ENCODE measurements at places on chromosomes 2 and 18.

DNA sequence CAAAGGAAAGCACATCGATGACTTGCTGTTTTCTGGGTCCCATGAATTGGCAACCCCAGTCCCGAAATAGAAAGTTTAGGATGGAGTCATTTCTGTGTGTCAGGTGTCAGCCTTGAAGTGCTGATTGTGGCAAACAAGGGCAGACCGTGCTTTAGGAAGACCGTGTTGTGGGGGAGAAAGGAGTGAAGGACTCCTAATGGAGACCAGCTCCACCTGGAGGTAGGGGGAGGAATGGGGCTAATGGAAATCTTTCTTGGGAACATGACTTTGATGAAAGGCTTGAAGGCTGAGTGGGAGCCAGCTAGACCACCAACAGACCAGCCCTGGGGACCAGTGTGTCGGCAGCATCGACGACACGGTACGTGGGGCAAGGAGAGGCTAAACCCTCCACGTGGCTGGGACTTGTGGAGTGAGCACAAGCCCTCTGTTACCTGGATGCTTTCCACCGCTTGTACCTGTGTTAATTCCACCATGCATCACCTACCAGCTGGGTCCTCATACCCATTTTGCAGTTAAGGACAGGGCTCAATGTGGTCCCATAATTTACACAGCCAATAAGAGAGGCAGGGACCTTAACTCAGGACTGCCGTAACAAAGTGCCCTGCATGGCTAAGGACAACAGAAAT, 104.2 kb downstream of the SH3BP4 start:
- no peak for DNase-seq

DNA sequence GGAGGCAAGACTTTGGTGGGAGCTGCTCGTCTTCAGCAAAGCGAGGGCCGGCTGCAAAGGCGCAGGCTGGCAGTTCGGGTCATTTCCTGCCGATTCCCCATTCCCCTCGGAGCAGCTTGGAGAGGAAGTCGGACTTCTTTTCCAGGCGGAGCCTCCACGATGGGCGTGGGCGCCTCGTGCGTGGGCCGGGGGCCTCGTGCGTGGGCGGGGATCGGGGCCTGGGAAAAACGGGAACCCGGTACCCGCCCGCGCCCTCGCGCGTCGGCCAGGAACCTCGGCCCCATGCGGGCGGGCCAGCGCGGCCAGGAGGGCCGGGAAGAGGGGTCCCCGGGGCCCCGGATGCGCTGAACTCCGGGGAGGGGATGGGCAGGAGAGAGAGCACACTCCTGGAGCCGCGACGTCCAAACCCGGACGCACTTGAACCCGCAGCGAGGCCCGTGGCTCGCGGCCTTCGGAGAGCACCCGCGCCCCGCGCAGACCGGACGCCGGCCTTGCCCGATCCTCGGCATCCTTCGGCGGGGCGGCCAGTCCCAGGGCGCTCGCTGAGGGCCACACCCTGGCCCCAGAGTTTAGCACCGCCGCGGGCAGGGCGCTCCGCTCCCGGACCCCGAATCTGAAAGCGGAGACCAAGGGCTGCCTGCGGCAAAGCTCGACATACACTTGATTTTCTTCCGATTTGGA, 368.4 kb downstream of the MTX2 start:
- DNase-seq, result peak; percentile 40

DNA sequence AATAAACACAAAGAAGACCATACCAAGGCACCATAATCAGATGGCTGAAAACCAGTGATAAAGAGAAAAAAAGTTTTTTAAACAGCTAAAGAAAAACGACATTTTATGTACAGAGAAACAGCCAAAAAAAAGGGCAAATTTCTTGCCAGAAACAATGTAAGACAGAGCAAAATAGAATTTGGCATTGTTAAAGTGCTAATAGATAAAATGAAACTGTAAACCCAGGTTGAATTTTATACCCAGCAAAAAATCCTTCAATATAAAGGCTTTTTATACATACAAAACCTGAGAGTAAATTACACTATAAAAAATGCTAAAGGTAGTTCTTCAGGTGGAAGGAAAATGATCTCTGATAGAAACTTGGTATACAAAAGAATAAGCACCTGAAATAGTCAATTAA, 45.7 kb downstream of the FAM117B start:
- DNase-seq, result no peak

DNA sequence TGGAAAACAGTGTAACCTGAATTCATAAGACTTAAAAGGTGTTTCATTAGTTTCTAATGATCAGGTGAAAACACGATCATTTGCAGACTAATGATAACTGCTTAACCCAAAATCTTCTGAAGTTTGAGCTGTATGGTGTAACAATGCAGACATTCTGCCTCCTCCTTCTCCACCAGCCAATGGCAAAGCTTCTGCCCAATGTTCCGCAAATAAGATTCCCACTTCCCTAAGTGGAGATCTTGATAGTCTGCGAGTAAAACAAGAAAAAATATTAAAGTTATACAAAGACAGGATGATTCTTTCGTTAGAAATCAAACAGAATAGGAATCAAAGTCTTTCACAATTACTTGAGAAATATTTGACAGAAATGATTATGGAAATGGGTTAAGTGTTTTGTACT, 8.1 kb downstream of the C2orf42 start:
- no peak for DNase-seq

- no peak for DNase-seq
Measured at GRCh38 chr2:153818242-153818641, 53.5 kb upstream of the GALNT13 start.

DNA sequence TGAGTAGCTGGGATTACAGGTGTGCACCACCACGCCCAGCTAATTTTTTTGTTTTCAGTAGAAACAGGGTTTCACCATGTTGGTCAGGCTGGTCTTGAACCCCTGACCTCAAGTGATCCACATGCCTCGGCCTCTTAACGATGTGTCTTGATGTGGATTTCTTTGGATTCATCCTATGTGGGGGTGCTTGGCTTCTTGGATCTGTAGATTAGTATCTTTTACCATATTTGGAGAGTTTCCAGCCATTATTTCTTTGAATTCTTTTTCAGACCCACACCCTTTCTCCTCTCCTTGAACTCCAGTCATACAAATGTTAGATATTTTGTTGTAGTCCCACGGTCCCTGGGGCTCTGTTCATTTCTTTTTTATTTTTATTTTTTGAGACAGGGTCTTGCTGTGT, 6.8 kb upstream of the TOGARAM2 start:
- DNase-seq, result no peak

- DNase-seq, result no peak
Measured at GRCh38 chr2:75310876-75311275, 111.6 kb upstream of the TACR1 start.

- no peak for DNase-seq
Measured at GRCh38 chr2:10395893-10396292, 52.2 kb downstream of the ODC1 start.

DNA sequence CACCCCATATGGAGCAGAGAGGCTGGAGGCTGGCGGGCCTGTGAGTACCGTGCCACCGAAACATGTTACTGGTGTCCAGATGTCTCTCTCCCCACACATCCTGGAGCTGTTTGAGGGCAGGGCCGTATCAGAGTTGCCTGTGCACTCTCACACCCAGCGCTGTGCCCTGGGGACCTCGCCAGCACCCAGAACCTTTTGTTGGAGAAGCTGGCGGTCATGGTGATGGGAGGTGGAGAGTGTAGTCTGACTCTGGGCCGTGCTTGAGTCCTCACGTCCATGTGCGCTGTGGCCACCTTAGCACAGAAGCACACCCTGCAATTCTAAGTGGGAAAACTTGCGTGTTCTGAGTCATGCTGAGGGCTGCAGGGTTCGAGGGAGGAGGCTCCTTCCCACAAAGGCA, 259.2 kb downstream of the NDUFA10 start:
- DNase-seq, result no peak

- DNase-seq, result no peak
Measured at GRCh38 chr18:43888598-43888997, 611.3 kb upstream of the SYT4 start.

DNA sequence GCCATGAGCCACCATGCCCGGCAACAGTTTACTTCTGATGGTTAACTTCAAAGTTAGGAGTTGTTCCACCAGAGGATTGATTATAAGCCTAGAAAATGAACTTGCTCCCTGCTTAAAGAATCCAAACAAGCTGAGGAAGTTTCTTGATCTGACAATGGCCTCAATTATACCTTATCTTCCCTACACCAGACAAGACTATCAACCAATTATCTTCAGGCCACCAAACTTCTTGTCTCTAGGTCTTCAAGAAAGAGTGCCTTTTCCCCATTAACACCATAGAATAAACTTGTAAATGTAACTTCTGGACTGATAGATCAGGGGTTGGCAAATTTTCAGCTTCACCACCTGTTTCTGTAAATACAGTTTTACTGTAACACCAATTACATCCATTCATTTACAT, 15.0 kb downstream of the ZC3H8 start:
- no peak for DNase-seq

- DNase-seq, result no peak
Measured at GRCh38 chr2:65021709-65022108, 32.5 kb downstream of the SLC1A4 start.

- DNase-seq, result no peak
Measured at GRCh38 chr2:205800773-205801172, 118.5 kb downstream of the NRP2 start.

- no peak for DNase-seq
Measured at GRCh38 chr2:143890798-143891197, 629.1 kb downstream of the ZEB2 start.

DNA sequence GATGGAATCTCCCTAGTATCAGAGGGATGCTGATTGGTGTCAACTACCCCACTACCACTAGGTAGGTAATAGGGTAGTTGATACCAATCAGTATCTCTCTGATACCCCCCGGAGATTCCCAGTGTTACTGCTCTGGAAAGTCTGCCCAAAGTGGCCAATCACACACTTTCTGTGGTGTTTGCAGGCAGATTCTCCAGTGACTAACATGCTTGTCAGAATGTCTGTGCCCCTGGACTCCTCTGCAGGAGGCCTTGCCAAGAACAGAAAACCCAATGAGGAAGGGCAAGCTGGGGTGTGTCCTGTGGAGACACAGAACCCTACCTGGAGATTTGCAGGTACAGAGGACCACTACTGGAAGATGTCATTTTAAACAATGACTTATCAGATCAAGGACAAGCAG, 135.1 kb downstream of the RIT2 start:
- no peak for DNase-seq

GRCh38 chr2:15556311-15556930, 4.7 kb downstream of the NBAS start:
- DNase-seq, result no peak

DNA sequence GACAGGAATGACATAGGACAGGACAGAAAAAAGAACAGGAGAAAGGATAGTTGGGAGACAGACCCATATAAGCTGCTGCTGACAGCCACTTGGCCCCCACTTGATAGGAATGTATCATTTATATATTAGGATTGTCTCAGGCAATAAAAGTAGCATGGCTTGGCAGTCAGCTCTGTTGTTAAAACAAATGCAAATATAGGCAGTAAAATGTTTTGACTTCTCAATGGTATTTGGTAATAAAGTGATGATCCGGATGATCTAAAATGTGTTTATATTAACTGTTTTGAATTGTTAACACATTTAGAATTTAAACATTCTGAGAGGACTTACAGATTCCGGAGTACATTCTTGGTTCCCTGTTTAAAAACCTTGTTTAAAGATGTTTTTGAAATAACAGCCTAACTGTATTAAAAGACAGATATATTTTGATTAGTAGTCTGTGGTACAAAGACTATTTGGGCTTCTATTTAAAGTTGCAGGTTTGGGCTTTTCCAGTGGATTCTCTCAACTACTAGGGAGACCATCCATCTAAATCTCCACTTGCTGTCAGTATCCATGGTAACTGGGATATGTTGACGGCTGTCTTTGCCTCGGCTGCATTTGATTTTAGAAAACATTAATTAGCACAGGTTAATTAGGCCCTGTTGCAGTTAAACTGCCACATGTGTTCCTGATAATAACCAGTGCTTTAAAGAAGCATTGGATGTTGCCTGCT, 147.6 kb downstream of the ESCO1 start:
- no peak for DNase-seq

All from GM19239 (cell line).